Stimulated activated CD4-positive, alpha-beta T cell treated with anti-CD3 and anti-CD28 coated beads, Interleukin-1b, Interleukin-23, amount 100 ng/mL, for 1 hour (primary cell): ENCODE measurements at places on chromosomes 7 and 10.
A peak's percentile ranks its signal among the peaks of the same experiment; 100 is the strongest.

DNA sequence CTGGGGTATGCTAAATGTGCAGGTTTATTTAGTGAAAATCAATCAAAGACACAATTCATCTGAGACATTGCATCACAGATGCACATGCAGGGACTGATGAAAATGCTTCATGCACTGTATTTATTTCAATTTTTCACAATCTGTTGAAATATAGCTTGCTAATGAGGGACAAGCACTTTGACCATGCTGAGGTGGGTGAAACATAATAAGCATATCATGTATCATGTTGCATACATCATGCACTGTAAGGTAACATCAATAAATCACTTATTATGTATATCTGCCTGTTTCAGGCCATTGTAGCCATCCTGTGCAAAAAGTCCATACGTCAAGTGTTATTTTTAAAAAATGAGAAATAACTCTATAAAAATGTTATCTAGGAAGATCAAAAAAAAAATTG, 426.9 kb upstream of the PCDH15 start:
- no peak for DNase-seq

- DNase-seq: no peak
These were observed 67.6 kb downstream of the INSIG1 start for GRCh38 chr7:155365146-155365874.

GRCh38 chr7:41882256-41882655, 179.4 kb upstream of the INHBA start:
- no peak for DNase-seq

DNA sequence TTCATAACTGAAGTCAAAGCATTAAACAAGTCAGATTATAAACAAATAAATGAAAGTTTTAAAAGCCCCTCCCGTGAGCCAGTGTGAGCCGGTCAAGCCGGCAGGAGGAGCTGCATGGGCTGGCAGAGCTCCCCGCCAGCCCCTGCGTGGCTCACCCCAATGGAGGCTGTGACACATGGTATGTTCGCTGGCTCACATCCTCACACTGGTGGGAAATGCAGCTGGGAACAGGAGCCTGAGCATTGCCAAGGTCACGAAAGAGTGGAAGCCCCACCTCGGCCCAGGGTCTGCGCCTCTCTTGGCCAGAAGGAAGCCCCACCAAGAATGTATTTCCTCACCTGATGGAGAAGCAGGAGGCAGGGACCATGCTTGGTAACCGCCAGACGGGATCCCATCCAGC, 261.7 kb upstream of the TCERG1L start:
- DNase-seq: no peak

GRCh38 chr7:121351682-121352081, 22.9 kb downstream of the WNT16 start:
- no peak for DNase-seq

DNA sequence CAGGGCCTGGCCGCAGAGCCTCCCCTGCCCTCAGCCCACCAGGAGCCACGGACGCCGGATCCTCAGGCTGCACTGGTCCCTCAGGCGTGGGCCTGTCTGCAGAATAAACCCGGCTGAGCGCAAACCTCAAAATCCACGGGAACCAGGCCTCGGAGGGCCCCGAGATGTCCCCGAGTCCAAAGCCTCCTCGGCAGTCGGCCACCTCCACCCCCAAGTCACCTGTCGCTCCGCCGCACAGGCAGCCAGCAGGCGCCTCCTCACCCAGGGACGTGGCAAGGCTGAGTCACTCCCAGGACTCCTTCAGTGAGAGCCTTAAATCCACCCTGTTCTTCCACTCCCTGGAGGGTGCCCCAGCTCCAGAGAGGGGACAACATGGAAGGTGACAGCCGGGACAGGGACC, 33.2 kb downstream of the STK32C start:
- no peak for DNase-seq

DNA sequence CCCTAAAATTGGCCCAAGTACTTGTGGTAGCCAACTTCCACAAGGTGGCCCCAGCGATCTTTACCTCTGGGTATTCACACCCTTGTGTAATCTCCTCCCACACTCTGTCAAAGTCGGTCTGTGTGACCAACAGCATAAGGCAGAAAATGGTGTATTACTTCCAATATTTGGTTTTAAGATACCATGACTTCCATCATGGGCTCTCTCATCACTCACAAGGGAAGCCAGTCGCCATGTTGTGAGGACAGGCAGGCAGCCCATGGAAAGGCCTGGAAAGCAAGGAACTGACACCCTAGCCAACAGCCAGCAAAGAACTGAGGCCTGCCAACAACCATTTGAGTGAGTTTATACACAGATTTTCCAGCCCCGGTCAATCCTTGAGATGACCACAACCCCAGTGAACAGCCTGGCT, 91.0 kb upstream of the KMT2E start:
- peak; percentile 29 for DNase-seq

DNA sequence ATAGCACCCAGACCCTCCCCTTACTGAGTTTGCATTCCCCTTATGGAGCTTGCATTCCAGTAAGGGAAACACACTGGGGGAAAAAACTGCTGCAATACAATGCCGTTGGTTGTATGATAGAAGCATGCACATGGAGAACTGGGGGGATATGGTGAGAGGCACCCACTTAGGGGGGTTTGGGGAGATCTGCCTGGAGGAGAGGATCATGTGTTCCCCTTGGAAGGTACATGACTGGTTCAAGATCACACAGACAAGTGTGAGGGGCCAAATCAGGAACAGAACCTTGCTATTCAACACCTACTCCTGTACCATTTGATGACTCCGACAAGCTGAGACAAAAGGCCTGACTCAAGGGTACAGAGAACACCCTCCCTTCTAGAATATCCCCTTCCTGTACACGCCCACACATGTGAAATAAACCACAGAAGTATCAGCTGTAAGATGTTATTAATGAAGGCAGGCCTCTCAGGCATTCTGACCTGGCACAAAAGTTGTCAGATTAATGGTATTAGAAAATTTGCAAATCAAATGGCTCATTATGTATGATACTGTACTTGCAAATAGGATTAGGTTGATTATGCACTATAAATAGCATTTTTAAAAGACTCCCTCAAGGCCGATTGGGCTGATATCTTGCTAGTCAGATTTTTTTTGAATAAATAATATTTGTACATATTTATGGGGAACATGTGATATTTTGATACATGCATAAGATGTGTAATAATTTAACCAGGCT, 122.2 kb downstream of the NPY start:
- no peak for DNase-seq

- DNase-seq: no peak
These were observed 145.5 kb downstream of the SLIT1 start for GRCh38 chr10:97040248-97040584.

DNA sequence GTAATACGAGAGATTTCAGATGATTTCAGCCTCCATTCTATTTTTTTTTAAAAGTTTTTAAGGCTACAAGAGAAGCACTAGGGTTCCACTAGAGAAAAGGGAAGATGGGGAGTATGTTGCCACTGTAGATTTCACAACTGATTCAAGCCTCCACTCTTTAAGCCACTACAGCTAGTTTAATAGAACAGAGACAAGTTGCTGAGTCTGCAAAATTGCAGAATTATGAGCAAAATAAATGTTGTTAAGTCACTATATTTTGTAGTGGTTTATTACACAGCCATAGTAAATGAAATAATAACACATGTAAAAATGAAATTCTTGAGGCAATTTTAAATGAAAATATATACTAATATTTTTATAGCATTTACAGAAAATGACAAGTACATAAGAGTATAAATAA, 96.0 kb upstream of the POT1 start:
- DNase-seq: no peak
